ENCODE measurements at places on chromosomes 16 and 17.

DNA sequence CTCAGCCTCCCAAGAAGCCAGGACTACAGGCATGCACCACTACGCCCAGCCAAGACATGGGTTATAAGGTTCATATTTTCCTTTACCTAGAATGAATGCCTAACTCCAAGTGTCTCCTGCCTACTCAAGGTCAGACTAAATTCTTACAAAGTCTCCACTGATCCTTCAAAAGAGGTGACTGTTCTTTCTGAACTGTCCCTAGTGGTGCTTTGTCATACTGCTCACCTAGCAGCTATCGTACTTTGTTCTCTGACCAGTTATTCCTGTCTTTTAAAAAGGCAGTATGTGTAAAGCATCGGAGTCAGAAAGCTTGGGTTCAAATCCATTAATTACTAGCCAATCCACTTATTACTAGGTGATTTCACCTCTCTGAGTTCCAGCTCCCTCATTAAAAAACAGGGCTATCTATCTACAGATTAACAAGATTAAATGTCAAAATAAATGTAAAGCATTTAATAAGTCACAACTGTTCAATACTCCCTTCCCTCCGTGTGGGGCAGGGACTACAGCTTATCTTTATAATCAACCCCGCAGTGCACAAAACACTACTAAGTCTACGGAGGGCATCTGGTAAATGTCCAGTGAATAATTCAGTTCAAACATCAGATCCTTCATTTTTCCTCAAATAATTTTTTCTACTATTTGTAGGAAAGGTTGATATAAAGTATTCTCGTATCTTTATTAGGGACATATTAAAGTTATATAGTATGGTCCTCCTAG is 20.0 kb upstream of the ITGA2B start:
- DNase-seq = peak; percentile 33

DNA sequence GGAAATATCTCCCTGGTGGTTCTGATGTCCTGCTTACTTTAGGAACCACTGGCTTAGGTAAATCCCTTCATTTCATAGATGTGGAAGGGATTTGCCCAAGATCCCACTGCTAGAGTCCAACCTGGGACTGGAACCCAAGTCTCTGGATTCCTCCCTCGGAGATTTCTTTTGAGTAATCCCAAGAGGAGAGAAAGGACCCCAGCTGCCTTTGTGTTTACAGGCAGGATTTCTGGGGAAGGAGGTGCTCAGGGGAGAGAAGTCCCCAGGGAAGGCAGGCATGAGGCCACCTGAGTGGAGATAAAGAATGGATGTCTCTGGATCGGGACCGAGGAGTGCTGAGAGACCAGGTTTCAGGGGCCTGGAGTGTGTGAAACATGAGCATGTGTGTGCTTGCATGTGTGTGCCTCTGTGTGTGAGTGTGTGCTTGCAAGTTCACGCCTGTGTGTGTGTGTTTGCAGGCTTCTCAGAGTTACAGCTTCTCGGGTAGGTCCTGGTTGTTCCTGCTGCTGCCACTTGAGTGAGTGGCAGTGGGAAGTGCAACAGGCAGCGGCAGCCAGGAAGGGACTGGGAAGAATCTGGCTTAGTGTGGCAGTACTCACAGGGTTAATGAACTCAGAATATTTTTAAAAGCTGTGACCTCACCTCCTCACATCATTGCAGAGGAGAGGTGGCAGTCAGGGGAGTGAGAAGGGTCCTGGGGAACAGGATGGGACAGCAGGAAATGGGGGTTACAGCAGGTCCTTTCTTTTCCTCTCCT is 2.2 kb downstream of the KCNH6 start:
- no peak for DNase-seq

DNA sequence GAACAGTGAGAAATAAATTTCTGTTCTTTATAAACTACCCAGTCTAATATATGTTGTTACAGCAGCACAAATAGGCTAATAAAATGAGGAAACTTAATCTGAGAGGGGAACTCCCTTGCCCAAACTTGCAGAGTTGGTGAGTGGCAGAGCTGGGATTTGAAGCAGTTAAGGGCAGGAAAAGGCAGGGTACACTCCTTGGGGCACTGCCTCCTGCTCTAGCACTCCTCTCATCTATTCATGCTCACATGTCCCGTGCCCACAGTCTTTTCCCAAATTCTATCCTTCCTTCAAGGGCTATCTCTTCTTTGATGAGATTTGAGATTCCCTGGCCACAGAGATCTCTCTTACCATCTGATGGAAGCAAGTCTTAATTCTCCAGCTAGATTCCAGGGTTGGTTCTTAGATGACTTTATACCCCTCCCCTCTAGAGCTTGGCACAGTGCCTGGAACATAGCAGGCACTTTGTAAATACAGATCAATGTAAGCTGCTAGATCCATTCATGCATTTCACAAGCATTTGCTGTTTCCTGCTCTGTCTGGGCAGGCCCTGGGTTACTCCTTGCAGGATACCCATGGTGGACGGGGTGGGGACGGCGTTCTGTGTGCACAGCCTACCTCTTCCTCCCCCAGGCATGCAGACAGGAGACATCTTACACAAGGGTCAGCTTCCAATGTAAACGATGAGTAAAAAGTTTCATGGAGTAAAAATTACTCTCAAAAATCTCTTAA is 39.2 kb upstream of the ABCC12 start:
- DNase-seq = no peak

- DNase-seq = no peak
These were observed 31.3 kb upstream of the MRPS23 start for GRCh38 chr17:57881143-57881542.

DNA sequence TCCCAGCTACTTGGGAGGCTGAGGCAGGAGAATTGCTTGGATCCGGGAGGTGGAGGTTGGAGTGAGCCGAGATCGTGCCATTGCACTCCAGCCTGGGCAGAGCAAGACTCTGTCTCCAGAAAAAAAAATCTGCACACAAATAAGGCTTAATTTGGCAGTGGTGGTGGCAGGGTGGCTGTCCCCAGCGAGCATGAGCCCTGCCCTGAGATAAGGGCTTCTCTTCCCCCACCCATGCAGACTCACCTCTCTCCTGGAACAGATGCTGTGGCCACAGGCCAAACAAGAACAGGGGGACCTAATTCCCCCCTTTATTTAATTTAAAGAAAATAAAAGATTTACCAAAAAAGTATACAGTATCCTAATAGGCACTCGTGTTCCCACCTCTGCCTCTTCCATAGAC is 157.2 kb downstream of the RAB11FIP4 start:
- DNase-seq = peak; percentile 65

DNA sequence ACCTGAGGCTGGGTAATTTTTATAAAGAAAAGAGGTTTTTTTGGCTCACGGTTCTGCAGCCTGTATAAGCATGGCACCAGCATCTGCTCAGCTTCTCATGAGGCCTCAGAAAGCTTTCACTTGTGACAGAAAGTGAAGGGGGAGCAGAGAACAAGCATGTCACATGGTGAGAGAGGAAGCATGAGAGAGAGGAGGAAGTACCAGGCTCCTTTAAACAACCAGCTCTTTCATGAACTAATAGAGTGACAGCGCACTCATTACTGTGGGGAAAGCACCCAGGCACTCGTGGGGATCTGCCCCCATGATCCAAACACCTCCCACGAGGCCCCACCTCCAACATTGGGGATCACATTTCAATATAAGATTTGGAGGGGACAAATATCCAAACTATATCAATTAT is 86.8 kb downstream of the USP32 start:
- DNase-seq = no peak

GRCh38 chr17:37373530-37374159 is 2.1 kb upstream of the C17orf78 start:
- DNase-seq = peak; percentile 74

DNA sequence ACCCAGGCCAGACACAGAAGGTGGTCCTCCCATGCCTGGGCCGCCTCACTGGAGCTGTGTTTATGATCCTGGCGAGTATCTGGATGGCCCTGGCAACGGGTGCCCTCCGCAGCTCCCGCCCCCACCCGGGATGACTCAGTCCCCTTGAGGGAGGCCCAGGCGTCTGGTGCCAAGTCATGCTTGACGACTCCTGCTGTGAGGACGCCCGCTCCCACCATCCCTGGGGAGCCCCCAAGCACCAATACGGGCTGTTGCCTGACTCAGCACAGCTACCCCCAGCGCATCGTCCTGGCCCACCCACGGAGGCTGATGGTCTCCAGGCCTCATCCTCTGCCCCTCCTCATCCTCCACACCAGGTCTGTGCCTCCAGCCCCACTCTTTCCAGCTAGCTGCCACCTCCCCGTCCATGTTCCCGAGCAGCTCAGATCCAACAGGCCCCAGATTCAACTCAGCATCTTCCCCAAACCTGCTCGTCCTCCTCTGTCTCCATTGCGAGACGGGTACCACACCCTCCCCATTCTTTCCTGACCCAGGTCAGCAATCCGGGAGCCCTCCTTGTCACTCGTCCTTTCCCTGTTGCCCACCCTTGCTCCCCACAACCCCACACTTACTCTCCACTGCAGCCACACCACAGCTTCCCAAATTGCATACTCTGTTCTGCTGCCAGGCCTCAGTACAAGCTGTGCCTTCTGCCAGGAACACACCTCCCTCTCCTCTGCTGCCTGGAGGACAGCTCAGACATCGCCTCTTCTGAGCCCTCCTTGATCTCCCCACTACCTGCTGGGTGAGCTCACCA is 2.6 kb downstream of the CAMKK1 start:
- DNase-seq = peak; percentile 83

- no peak for DNase-seq
These were observed 334.5 kb downstream of the SEC14L1 start for GRCh38 chr17:77475016-77475976.

- no peak for DNase-seq
These were observed 17.9 kb downstream of the SNX29 start for GRCh38 chr16:11994143-11995119.

DNA sequence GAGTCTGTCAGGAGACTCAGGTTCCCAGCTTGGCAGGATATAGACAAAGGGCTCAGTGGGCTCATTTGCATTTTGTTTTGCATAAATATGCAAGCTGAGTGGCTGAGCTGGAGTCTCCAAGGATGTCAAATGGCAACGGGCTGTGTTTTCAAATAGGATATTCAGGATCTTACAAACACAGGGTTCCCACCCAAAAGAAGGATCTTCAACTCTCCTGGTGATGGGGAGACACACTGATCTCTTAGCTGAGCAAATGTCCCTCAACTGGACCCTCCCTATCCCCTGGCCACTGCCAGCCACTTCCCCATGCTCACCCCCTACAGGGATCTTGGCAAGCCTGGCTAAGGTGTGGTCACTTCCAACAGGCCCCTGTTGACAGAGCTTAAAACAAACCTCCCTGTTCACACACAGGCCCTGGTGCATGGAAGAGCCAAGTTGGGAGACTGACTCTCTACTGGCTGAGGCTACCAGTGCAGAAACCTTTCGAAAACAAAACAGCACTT is 61.6 kb downstream of the SOX9 start:
- no peak for DNase-seq

DNA sequence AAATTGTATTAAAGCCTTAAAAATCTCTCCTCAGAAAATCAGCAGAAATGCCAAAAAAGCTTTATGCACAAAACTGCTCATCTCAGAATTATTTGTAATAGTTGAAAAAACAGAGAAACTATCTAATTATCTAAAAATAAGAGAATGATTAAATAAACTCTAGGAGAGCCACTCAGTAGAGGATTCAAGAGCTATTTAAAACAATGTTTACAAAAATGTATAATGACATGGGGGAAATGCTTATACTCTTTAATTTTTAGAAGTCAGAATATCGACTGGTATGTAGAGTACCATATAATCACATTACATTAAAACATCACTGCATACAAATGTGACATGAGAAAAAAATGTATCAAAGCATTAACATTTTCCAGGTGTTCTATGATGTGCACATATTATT is 11.9 kb downstream of the CLEC19A start:
- DNase-seq = no peak

GRCh38 chr17:47789611-47790561 is 31.7 kb downstream of the OSBPL7 start:
- DNase-seq = peak; percentile 96

GRCh38 chr17:59331129-59331928 is at the start of gene YPEL2:
Gene YPEL2 (plus strand): TSS chr17:59331655. CDS start chr17:59353410, 21,755 bp downstream.
- DNase-seq = peak; percentile 100

GRCh38 chr17:75535871-75536270 is 10.4 kb downstream of the LLGL2 start:
- no peak for DNase-seq

- DNase-seq = no peak
These were observed 67.4 kb downstream of the MYO18A start for GRCh38 chr17:29112771-29113295.

GRCh38 chr17:16464303-16465051 is 27.5 kb downstream of the LRRC75A start:
- DNase-seq = no peak

- DNase-seq = no peak
These were observed 245.7 kb downstream of the PRKCA start for GRCh38 chr17:66548158-66548557.

DNA sequence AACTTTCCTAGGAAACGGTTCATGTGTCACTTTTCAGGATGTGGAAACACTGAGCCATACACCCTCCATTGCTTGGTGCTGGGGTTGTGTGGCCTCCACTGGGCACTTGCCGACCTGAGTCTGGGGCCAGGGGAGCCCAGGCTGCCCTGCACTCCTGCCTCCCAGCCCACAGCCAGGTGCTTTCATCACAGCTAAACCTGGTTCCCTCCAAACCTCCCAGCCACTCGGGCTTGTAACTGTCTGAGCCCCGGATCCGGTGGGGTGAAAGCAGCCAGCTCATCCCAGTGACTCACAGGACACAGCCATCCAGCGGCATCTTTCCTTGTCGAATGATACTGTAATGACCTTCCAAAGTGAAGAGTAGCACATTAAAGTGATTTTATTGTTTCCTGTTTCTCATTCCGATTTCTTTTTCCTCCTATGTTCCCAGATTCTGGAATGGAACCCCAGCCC is 19.8 kb downstream of the CARHSP1 start:
- DNase-seq = peak; percentile 28

- no peak for DNase-seq
These were observed 21.7 kb downstream of the KNOP1 start for GRCh38 chr16:19696328-19696727.

- DNase-seq = no peak
These were observed 8.9 kb upstream of the MYH11 start for GRCh38 chr16:15865742-15866141.

- no peak for DNase-seq
These were observed 110.3 kb downstream of the TOX3 start for GRCh38 chr16:52436339-52437276.

DNA sequence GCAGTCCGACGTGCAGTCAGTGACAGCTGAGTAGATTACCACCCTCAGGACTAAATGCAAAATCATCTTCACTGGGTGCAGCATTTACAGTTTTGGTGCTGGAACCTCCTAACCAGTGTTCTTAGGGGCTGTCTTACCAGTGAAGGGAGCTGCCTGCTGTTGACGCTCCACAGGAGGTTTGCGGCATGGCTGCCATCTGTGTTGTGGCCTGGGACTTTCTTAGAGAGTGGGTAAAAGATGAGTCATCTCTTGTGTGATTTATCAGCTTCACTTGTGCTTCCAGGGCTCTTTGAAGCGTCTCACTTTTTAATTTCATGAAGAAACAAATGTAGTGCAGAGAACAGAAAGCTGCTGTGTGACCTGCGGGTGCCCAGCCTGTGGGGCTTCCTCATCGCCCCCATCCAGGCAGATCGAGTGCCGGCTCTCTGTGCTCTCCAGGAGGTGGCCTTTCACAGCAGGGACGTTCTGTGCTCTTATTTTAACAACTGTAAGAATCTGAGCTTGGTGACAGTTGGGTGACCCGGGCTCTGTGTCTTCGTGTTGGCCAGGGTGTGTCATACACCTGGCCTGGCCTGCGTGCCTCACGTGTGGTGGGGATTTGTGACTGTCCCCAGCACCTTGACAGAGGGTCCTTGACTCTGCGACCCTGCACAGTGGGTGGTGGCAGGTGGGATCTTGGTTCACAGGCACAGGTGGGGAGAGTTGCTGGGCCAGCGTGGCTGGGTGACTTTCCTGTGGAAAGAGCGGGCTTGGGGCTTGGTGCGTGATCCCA is 24.3 kb upstream of the ZNF750 start:
- DNase-seq = peak; percentile 70

- peak; percentile 71 for DNase-seq
These were observed 9.9 kb downstream of the CYGB start for GRCh38 chr17:76527430-76528111.

All from SK-N-SH (cell line).